ENCODE measurements at places on chromosomes 16 and 17.

- no peak for DNase-seq
Observed at GRCh38 chr16:23074423-23074822, 74.8 kb downstream of the USP31 start.

DNA sequence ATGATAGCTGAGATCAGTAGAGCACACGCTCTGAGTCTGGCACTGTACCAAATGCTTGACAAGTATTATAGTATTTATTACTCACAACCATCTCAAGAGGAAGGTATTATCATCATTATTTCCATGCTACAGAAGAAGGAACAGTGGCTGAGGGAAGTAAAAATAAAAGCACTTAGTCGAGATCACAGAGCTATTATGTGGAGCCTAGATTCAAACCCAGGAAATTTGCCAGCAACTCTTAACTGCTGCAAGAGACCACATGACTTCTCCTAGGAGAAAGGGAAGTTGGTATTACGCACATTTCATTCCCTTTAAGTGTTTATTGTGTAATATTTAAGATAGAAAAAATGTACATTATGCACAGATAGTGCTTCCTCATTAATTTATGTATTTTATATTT lies 1.0 kb upstream of the RHOT1 start:
- no peak for DNase-seq

GRCh38 chr17:68957944-68958343 lies 2.8 kb upstream of the ABCA8 start:
- DNase-seq: no peak

GRCh38 chr16:88453217-88453531 lies at the start of gene ZFPM1:
ZFPM1 (plus strand) TSS chr16:88453280; CDS start chr16:88453639, 359 bp downstream.
- DNase-seq: no peak
